ENCODE measurements at places on chromosomes 4 and X.

GRCh38 chrX:110755611-110756010, 40.0 kb downstream of the CHRDL1 start:
- no peak for DNase-seq

- DNase-seq, result no peak
Measured at GRCh38 chr4:174157106-174157607, 126.3 kb downstream of the FBXO8 start.

DNA sequence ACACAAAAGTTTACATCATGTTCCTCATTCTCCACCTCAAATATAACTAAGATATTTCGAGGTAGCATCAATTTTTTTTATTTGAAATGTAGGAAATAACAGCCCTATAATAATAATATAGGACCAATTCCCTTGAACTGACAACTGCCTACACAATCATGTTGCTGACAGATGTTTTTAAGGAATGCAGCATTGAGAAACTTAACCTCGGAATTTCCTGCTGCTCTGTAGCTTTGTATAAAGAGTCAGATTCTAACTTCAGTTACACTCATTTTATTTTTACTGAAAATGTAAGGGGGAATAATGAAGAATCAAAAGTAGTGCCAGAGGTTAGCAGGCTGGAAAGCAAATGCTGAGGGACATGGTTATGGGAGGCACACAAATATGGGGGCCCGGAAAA, 235.8 kb downstream of the RBMX2 start:
- peak; percentile 16 for DNase-seq

DNA sequence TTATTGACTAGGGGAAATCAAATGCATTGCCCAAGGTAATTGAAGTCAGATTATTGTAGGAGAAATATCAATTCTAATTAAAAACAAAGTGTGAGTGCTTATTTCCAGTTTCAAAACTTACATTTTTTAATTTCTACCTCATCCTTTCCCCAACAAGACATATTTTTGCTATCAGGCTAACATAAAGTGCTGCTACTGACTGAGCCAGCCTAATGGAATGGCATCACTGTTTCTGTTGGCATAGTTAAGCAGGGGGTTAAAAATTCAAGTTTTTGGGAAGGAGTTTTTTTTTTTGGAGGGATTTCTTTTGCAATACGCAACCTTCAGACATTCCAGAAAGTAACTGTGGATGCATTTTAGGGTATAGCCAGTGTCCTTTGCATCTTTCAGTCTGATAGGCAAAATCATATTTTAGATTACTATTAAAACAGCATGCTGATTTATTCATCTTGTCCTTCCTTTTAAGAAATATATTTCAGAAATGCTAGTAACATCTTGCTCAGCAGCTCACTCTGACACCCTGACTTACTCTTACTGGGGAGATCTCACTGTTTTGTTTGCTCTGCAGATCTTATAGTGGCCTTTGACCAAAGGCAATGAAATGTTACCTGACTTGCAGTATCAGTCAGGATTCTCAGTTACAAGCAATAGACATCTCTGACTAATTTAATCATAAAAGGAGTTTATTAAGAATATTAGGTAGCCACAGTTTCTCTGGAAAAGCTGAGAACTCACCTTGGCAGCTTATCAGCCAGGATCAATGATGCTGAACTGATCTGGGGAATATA, 24.4 kb downstream of the GAB1 start:
- no peak for DNase-seq

DNA sequence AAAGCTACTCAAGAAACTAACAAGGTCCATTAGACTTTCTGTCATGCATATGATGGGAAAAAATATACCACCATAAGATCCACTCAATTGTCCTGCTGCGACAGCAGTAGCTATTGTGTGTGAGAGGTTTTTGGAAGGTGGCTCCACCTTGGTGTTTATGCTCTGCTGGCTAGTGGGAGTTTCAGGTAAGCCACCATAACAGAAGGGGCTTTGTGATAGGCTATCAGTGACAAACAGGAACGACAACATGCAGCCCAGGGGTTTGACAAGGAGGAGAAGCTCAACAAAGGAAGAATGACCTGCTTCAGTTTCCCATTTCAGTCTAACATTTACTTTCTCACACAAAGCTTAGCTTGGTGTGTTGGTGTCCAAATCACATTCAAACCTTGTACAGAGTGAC, 182.6 kb downstream of the ATOH1 start:
- no peak for DNase-seq

- DNase-seq, result no peak
Measured at GRCh38 chr4:44093390-44093789, 355.2 kb downstream of the KCTD8 start.

- DNase-seq, result no peak
Measured at GRCh38 chrX:97446298-97446882, 562.7 kb downstream of the RPA4 start.

- no peak for DNase-seq
Measured at GRCh38 chrX:16347968-16348670, 180.8 kb downstream of the MAGEB17 start.

GRCh38 chrX:13667919-13668318, 15.0 kb downstream of the TCEANC start:
- DNase-seq, result no peak

GRCh38 chrX:135421537-135421931, 210 bp upstream of the SMIM10L2A start:
- peak; percentile 3 for DNase-seq

- DNase-seq, result no peak
Measured at GRCh38 chr4:34534916-34535315, 1709.4 kb downstream of the ARAP2 start.

- DNase-seq, result no peak
Measured at GRCh38 chrX:16451334-16451733, 198.6 kb upstream of the S100G start.

DNA sequence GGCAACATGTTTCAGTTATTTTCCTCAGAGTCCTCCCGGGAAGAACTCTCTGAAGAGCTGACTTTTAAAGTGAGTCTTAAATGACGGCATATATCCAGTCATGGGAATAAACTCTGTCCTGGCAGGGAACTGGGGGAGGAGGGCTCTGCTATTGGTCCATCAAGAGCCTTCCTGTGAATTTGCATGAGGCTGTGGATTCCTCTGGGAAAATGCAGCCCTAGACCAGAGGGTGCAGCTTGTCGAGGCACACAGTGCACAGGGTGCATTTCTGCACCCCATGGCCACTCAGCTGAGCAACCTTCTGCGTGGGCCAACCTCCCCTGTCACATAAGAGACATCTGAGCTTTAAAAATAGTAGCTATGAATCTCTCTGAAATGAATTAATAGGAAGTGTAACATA, 360.0 kb downstream of the GALNTL6 start:
- DNase-seq, result no peak

- peak; percentile 74 for DNase-seq
Measured at GRCh38 chr4:43330288-43330687, 437.8 kb downstream of the GRXCR1 start.

- no peak for DNase-seq
Measured at GRCh38 chrX:19791562-19791961, 95.8 kb downstream of the SH3KBP1 start.

DNA sequence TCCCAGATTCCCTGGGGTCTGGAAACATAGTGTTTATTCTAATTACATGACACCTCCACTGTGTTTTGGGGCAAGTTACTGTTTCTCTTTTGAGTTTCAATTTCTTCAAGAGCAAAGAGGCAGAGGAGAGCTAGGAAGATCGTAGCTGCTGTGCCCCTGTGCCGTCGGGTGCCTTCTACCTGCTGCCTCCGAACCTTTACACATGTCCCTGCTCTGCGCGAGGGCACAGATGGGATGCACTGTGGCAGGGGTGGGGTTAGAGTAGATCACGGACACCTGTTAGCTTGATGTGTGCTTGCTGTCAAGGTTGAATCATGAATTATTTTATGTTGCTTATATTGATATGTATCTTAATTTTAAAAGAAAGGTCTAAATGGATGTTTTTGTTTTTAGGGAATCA, 71.1 kb upstream of the MSANTD1 start:
- DNase-seq, result no peak

GRCh38 chr4:48027653-48028052, 11.1 kb downstream of the NIPAL1 start:
- no peak for DNase-seq

GRCh38 chrX:106730401-106730800, 3.9 kb downstream of the RNF128 start:
- DNase-seq, result no peak

DNA sequence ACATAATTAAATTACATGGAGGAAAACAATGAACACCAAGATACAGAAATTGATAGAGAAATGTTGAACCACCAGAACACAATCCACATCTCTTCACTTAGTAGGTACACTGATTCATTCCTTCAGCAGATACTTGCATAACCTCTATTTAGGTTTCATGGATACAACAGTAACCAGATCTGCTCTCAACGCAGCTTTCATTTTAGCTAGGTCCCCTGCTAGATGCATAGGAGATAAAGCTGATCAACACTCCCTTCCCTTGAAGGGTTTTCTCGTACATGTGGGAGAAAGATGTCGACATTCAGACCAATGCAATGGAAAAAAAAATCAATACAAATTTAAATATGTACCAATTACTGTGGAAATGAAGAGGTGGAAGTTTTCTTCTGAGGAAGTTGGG, 37.3 kb downstream of the UNC5C start:
- DNase-seq, result no peak

DNA sequence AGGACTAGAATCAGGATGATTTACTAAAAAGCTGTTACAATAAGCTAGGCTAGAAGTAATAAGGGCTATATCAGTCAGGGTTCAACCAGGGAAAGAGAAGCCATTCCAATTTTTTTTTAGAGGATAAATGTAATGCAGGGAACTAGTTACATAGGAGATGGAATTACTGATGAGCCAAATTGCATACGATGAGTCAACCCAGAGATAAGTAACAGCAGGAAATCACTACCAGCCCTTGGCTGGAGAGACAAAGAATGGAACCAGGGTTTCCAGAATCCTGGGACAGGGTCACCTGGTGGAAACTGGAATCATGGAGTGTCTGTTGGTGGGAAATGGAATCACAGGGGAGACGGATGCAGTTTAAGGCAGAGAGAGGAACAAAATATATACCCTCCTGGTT, 13.1 kb upstream of the MAGEA4 start:
- DNase-seq, result no peak

DNA sequence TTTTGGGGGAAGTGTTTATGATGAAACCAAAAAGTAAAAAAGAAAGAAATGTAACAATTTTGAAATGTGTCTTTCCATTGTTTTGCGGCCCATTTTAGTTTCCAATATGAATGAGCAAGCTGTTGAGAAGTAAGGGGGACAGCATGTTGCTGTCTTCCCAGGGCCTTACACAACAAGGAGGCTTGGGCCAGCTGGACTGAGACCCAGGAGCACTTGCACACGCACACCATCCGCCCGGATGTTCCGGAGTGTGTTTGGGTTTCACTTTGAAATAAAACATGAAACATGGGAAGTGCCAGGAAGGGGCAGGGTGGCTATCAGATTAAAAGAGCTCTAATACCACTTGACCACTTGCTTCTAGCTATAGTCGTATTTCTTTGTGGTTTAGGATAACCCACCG, 144.4 kb downstream of the NHS start:
- no peak for DNase-seq

DNA sequence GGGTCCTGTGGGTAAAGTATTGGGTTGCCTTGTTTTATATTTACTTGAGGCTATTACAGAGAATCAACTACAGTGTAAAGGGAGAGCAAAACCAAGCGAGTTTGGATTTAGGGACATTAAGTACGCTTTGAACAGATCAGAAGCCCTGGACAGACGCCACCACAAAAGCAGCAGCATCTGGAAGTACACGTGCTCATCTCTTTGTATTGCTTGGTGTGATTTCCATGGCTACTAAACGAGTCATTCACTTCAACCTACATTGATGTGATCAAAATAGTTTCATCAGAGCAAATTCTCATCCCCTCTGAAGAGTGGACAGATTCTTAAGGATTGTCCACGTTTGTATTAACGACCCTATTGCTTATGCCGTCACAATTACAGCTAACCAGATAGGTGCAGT, 85.1 kb downstream of the SORBS2 start:
- DNase-seq, result no peak

GRCh38 chr4:86640469-86640868, 46.4 kb downstream of the PTPN13 start:
- DNase-seq, result no peak

GRCh38 chr4:102342404-102343074, 2.7 kb downstream of the SLC39A8 start:
- no peak for DNase-seq

- peak; percentile 61 for DNase-seq
Measured at GRCh38 chrX:9566150-9566621, 101.3 kb downstream of the TBL1X start.

DNA sequence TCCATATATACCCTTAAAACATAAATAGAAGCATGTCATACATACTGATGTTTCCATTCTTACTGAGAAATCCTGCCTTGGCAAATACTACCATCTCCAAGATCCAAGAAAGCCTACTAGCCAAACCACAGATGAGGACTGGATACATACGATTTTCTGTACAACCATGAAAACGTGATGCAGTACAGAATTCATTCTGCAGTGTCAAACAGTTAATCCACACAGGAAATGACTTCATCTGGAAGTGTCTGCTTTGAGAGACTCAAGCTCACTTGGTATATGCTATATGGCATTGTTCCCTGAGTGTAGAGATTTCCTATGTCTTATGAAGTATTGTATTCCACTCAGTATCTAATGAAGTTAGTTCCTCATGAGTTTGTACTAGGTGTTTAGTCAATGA, 94.3 kb downstream of the CT47B1 start:
- DNase-seq, result no peak

DNA sequence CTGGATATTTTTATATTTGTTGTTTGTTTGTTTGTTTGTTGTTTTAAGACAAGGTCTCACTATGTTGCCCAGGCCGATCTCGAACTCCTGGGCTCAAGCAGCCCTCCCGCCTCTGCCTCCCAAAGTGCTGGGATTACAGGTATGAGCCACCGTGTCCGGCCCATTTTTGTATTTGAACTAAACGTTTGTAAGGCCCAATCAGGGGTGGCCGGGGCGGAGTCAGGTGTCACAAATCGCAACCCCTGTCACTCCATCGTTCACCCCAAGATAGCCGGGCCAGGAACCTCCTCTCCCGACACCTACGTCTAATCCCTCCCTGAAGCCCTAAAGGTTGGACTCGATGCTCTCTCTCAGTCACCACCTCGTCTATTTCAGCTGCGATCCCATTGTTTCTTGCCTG, 722 bp upstream of the EFHC2 start:
- no peak for DNase-seq
